Activated CD4-positive, alpha-beta T cell treated with anti-CD3 and anti-CD28 coated beads for 1 hour (primary cell): ENCODE measurements at places on chromosomes 7 and 10.

GRCh38 chr7:77866370-77866769 lies 67.8 kb downstream of the PHTF2 start:
- DNase-seq = no peak

- DNase-seq = no peak
Observed at GRCh38 chr10:124849111-124849773, 47.6 kb downstream of the ABRAXAS2 start.

- no peak for DNase-seq
Observed at GRCh38 chr10:63467841-63468240, 2.1 kb upstream of the JMJD1C start.

DNA sequence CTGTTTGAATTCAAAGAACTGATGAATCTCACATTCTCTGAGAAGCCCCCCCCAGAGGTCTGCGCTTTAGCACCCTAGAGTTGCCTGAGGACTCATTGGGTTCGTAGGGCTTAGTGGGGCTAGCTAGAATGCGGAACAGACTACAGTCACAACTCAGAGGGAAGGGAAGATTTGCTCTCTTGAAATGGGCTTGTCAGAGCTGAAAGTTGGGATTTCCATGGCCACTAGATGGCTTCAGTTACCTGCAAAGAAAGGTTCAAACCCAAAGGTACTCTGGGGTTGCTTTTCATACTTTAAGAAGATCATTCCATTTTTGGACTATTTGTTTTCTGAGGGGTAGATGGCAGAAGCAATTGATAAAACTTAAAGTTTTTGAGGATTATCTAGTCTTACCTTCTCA lies 205.0 kb downstream of the BBS9 start:
- DNase-seq = no peak

GRCh38 chr10:90032519-90032918 lies 331.1 kb downstream of the KIF20B start:
- no peak for DNase-seq

GRCh38 chr10:88082806-88083596 lies 219.6 kb downstream of the PTEN start:
- DNase-seq = no peak
